ENCODE measurements at places on chromosomes 11 and 22.

GRCh38 chr11:134486704-134487103 lies 74.7 kb upstream of the B3GAT1 start:
- peak; percentile 40 for DNase-seq

- DNase-seq, result peak; percentile 71
Observed at GRCh38 chr22:46734830-46735453, 3.1 kb downstream of the CERK start.

DNA sequence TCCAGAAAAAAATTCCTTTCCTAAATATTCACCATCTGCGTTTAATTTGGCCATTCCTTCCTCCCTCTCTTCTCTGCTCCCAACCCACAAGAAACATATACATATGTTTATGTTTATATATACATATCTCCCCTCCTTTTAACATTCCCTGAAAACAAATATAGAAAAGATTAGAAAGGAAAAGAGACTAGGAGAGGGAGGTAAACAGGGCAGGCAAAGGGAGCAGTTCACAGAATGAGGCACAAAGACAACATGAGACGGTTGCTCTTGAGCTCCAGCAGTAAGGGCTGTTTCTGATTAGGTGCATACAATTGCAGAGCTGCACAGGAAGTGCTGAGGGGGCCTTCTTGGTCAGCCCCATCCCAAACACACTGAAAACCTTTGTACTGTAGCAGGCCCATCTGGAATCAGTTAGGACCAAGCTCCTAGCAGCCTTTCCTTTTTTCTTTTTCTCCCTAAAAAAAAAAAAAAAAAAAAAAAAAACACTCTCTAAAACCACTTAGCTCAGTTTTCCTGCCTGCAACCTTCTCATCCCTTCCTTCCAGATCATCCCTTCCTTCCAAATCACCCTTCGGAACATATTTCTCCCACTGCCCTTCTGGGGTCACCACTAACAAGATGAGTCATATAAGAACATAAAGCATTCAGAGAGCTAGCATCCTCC lies 57.0 kb downstream of the RBFOX2 start:
- no peak for DNase-seq

DNA sequence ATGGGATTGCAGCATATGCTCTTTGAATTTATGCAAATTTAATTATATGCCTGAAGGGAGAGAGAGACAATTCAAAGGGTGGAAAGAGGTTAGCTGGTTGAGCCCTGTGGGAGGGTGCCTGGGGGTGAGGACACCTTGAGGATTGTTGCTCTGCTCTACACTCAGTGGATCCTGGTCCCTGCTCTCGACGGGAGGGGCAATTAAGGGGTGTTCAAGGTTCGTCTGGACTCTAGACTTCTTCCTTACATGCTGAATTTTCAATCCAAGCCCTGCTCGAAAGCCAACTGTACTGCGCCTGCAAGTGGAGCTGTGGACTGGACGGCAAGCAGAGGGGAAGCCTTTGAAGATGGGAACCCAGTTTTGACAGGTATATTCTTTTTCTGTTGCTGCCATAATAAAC lies 15.5 kb upstream of the OR5M11 start:
- DNase-seq, result no peak

DNA sequence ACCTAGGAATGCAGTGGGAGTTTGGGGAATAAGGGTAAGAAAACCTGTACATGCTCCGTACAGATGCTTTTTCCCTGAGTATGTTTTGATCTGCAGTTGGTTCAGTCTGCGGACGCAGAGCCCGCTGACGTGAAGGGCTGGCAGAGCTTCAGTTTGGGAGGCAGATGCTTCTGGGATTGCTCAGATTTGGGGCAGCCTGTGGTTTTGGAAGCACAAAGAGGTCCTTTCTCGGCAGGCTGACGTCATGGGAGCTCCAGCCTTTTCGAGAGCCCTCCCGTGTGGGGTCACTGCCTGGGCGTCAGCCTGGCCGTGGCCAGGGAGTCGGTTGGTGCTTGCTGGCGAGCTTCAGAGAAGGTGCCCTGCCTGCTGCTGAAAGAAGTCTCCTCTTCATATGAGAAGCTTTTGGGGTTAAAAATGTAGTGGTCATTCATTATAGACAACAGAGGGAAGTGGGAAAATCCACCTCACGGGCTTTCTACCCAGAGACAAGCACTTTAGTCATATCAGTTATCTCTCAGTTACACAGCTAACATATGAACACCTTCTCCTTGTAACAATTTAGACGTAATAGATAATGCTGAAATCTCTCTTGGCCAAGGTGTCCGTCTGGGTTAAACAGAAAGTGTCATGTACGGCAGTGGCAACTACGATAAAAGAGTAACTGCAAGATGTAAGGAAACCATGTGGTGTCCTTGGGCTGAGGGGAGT lies 26.8 kb downstream of the TPCN2 start:
- no peak for DNase-seq

GRCh38 chr11:40268551-40268950 lies 1190.9 kb downstream of the LRRC4C start:
- no peak for DNase-seq

DNA sequence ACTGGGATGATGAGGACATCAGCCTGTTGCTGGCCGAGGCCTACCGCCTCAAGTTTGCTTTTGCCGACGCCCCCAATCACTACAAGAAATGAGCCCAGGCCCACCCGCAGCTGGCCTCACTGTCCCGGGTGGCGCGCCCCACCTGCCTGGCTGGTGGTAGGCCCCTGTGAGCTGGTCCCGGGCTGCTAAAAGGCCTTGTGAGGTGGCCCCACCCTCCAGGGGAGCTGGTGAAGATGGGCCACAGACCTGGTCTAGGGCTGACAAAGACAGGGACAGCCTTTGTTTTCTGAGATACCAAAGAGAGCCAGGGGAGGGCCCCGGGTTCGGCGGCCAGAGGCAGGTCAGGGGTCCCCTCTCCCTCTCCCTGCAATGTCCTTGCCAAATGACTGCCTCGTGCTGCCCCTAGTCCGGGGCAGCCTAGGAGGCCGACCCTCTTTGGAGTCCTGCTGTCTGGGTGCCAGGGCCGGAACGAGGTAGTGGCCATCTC lies 411.1 kb downstream of the TBC1D22A start:
- DNase-seq, result no peak

DNA sequence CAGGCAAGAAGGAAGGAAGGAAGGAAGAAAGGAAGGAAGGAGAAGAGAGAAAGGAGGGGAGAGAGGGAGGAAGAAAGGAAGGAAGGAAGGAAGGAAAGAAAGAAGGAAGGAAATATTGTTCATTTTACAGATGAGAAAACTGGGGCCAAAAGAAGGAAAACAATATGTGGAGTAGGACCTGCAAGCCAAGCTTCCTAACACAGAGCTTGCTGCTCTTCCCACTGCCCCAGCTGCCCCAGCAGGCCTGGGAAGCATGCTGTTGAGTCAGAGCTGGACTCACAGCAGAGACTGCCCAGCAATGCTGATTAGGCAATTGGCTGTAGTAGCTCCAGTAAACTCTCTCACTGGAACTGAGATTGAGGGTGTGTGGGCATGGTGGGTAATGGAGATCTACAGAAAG lies 42.6 kb upstream of the SMCO4 start:
- no peak for DNase-seq

DNA sequence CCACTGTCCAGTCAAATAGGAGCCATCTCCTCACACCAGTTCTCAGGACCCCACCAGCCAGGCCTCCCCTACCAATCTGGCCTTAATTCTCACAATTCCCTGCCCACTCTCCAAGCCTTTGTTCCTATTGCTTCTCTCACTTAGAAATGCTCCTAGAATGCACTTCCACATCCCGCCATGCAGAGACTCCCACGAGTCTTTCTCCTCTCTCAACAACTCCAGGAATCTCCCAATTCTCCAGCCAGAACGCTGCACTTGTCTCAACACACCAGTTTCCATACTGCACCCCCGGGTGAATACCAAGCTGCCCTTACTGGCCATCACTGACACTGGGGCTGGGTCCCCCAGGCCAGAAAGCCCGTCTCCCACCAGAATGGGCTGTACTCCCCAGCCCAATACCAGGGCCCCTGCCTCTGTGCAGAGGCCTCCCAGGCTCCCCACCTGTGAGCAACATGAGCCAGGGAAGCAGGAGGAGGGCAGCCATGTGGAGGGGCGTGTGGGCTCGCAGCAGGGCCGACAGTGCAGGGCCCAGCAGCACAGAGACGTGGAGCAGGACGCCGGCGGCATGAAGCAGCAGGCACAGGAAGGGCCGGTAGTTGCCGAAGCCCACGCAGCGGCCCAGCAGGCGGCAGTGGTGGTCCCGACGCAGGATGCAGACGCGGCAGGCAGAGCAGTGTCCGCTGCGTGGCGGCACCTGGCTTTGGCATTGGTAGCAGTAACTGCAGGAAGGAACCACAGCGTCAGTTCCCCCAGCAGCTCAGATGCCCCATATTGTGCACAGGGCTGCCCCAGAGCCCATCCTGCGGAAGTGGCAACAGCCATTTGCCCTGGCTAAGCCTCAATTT lies 2.4 kb downstream of the ZDHHC24 start:
- DNase-seq, result peak; percentile 79

- DNase-seq, result no peak
Observed at GRCh38 chr11:6472934-6473333, 807 bp downstream of the TRIM3 start.

DNA sequence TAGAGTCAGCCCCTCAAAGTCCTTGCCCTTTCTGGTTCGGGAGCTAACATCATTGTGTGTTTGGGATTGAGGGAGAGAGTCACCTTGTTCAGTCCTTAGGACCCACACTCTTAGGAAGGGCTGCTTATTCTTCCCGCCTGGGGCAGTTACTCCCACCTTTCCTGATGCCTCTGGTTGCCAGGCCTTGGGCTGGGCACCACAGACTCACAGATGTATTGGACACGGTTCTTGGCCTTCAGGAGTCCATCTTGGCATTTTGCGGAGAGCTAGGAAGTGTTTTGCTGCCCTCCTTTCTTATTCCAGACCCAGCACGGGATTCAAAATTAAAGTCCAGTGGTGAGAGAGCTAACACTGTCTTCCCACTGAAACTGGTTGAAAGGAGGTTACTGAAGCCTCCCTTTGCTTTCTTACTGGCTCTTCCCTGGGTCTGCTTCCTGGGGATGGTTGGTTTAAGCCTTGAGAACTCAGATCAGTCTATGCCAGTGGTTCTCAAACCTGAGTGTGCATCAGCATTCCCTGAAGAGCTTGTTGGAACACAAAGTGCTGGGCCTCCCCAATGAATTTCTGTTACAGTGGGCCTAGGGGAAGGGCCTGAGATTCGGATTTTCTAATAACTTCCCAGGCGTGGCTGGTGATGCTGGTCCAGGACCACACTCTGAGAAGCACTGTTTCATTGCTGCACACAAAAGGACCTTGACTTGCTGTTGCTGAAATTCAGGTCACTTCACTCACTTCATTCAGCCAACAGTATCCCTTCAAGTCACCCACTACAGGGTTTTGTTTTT lies 1.4 kb downstream of the OSBP2 start:
- DNase-seq, result no peak

DNA sequence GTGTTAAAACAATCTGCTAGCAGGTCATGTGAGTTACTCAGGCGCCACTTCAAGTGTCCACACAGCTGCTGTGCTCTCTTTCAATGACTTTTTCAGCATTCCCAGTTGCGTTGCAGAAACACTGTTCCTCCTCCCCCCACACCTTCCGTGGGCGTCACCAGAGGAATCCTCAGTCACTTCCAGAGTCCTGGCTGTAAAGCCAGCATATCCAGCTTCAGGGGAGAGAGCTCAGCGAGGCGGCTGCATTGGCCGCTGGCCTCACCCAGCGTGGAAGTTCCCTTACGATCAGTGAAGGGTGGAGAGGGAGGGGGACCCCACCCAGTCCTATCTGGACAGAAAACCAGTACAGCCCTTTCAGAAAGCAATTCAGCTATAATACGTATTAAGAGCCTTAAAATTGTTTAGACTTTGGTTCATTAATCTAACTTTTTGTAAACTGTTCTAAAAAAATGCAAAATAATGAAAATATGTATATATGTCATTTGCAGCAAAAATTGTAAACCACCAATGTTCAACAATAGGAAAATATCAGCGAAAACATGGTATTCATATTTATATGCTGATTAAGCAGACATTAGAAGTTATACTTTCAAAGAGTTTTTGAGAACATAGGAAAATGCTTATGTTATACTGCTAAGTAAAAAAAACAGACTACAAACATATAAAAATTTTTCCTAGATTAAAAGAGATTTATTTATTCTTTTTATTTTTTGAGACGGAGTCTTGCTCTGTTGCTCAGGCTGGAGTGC lies 2.8 kb upstream of the ANO9 start:
- DNase-seq, result no peak

DNA sequence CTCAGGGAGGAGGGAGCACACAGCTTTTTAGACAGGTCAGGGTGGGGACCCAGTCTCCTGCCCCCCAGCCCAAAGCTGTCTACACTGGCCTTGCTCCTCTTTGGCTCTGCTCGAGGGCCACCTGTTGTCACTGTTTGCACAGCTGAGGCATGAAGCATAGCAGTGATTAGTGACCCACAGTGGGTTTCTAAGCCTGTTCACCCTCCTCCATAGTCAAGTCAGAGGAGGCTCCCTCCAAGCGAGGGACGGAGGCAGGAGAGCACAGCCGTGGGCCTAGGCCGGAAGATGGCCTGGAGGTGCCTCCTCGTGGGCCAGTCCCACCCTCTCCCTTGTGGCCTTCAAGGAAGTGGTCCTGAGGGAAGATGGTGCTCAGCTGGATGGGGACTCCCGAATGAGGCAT lies 241.1 kb downstream of the GRIK4 start:
- no peak for DNase-seq

GRCh38 chr22:35952576-35952975 lies 76.0 kb downstream of the RBFOX2 start:
- DNase-seq, result no peak

DNA sequence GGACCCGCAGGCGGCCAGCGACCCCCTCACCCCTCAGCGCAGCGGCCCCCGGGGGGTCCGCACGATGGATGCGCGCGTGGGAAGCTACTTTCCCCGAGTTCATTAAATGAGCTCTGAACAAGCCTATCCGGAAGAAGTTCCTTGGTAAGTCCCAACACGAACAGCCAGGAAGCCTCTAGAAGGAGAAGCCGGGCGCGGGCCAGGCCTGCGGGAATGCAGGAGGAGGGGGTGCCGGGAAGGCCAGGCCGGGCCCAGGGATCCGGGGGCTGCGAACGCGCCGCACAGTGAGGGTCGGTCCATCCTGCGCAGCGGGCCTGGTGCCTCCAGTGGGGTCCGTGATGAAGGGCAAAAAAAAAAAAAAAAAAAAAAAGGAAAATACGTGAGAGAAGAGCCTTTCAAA lies 36.9 kb downstream of the TOLLIP start:
- DNase-seq, result no peak

- no peak for DNase-seq
Observed at GRCh38 chr11:66150140-66150539, 80.1 kb downstream of the PACS1 start.

- DNase-seq, result peak; percentile 67
Observed at GRCh38 chr11:123357990-123358827, 71.9 kb upstream of the GRAMD1B start.

- no peak for DNase-seq
Observed at GRCh38 chr11:122791836-122792235, 46.5 kb upstream of the CRTAM start.

Data from activated CD8-positive, alpha-beta memory T cell treated with anti-CD3 and anti-CD28 coated beads, Interleukin-2, amount 50 U/mL, for 48 hours (primary cell).